Nasal cavity respiratory epithelium epithelial cell of viscerocranial mucosa (primary cell): ENCODE measurements at places on chromosomes 2 and 18. TPM values are rescaled to one million over a fixed set of nuclear protein-coding genes. Genes with fewer than 3 reads are reported as not detected.

The KIF5C gene
- total RNA-seq: under 0.01 TPM in 2 replicates

The APCDD1 gene
- total RNA-seq: not detected in 2 replicates

The DLX1 gene
- total RNA-seq: 0.14 and 0.68 TPM in 2 replicates

The CTNNA2 gene
- not detected in 2 replicates for total RNA-seq

The MYOM1 gene
- 0.68 and 0.85 TPM in 2 replicates for total RNA-seq

The LINC00305 gene
- not detected in 2 replicates for total RNA-seq
